Brain (organoid and tissue), 16 donors: ENCODE measurements at places on chromosomes 12 and 14.

- DNase-seq: no peak
Observed at GRCh38 chr12:15757553-15758255, 31.5 kb downstream of the EPS8 start.

- DNase-seq: no peak
Observed at GRCh38 chr12:50784501-50784900, 20.6 kb downstream of the ATF1 start.

DNA sequence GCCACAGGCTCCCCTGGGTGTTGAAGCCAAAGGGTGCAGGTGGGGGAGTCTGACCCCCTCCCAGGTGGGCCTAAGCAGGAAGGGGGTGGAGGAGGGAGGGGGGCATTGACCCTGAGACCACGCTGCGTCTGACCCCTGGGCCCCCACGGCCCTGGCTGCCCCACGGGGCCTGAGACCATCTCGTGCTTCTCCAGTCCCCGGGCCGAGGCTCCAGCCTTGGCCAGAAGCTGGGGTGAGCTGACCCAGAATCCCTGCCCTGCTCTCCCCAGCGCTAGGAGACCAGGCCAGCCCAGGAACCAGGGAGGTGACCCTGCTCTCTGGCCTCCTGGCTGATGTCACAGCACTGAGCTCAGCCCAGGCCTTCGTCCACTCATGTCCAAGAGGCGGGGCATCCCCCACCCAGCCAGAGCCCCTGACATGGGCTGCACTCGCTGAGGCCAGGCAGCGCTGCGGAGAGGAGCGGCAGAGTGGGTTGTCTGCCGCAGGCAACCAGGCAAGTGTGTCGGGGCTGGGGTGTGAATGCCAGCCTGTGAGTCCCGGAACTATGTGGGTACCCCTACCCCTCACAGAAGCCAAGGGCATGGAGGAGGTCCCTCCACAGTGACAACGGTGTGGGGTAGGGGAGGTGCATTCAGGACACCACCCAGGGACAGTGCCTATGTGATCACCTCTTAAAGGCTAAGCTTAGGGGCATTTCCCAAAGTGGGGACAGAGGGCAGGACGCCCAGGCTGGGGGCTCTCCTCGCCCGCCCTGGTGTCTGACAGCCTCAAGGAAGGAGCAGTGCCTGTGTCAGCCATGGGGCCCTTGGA is 6.3 kb downstream of the TRMT61A start:
- no peak for DNase-seq

DNA sequence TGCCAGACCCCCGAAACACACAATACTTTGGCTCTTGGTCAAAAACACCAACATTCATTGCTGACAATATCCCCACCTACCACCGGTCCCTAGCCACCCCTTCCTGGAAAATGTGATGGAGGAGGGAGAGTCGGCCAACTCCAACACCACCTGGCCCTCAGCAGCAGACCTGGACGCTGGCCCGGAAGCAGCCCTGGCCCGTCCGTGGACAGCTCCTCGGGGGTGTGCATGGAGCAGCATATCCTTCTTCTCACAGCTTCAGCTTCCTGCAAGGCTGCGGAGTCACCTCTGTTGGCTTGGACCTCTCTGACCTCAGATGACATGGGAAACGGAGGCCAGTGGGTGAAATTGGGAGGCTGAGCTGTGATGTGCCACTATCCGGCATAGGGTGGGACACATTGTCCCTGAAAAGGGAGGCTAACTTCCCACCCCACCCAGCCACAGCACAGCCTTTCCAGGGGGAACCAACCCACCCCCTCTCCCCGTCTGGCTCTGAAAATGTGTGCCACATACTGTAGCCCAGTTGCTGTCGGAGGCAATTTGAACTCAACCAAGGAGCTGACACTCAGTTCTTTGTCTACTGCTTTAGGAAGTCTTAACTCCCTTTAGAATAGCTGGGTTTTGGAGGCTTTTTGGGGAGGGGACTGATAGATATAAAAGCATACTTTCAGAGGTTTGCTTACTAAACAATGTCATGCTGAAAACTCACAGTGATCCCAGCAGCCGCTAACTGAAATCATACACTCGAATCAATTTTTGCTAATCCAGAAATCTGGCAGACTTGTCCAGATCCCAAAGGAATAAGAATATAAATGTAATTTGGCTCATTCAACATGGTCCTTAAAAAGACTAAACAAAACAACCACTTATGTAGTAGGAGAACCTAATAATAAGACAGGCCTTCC is 43.1 kb upstream of the LTA4H start:
- DNase-seq: peak; percentile 24

GRCh38 chr14:57982804-57983634 is 117.1 kb upstream of the SLC35F4 start:
- DNase-seq: no peak

DNA sequence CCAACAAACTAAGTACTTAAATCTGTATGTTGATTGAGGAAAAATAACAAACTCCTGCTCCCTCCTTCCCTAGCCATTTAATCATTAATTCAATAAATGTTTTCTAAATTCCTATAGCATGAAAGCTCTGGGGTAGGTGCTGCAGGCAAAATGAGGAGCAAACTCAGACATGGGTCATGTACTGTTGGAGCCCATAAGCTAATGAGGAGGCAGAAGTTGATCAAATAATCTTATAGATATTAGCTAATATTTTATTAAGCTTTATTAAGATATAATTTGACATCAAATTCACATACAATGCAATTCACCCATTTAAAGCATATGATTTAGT is 70.6 kb downstream of the SYNE2 start:
- DNase-seq: no peak

DNA sequence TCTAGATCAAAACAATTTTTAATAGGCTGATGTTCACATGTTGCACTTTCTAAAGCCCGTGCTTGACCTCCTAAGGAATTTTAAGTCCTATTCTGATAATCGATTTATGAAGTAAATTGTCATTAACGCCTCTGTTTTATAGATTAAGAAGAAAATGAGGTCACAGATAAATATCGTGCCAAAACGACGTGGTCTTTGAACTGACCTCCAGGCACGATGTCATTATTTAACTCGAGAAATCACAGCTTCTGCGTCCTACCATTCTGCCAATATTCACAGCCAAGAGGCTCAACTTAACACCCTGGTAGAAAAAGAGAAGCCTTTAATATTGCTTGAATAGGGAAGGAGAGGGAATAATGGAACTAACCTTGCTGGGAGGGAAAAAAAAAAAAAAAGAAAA is 888 bp upstream of the EEA1 start:
- no peak for DNase-seq

- no peak for DNase-seq
Observed at GRCh38 chr12:79098530-79098929, 234.0 kb downstream of the SYT1 start.

GRCh38 chr14:100551056-100551455 is 36.2 kb downstream of the BEGAIN start:
- no peak for DNase-seq

DNA sequence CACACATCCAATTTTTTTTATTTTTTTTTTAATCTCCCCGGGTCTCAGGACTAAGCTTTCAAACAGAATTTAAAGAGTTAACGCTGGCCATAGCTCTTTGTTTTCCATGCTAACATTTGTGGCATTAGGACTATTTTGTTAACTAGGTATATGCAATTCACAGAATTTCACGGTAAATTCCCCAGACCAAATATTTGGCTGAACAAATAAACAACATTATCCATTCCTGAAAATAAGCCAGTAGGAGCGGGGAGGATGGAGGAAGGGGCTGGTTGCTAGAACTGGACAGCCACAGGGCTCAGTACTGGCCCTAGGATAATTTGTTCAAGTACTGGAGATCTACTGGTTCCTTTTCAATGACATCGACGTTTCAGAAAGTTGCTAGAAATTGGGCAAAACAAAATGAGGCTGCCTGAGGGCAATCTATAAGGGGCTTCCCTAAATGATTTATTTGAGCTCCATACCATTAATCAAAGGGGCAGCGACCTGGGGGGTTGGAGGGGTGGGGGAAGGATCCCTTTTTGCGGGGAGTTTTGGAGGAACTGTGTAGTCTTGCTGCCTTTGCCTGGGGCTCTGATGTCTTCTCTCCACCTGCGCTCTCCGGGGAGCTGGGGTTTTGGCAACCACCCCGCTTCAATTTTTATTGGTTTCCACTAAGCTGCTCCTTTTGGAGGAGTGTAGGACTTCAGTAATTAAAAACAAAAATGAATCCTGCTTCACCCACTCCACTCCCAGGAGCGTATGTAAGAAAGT is 9.0 kb downstream of the BMP4 start:
- DNase-seq: no peak

DNA sequence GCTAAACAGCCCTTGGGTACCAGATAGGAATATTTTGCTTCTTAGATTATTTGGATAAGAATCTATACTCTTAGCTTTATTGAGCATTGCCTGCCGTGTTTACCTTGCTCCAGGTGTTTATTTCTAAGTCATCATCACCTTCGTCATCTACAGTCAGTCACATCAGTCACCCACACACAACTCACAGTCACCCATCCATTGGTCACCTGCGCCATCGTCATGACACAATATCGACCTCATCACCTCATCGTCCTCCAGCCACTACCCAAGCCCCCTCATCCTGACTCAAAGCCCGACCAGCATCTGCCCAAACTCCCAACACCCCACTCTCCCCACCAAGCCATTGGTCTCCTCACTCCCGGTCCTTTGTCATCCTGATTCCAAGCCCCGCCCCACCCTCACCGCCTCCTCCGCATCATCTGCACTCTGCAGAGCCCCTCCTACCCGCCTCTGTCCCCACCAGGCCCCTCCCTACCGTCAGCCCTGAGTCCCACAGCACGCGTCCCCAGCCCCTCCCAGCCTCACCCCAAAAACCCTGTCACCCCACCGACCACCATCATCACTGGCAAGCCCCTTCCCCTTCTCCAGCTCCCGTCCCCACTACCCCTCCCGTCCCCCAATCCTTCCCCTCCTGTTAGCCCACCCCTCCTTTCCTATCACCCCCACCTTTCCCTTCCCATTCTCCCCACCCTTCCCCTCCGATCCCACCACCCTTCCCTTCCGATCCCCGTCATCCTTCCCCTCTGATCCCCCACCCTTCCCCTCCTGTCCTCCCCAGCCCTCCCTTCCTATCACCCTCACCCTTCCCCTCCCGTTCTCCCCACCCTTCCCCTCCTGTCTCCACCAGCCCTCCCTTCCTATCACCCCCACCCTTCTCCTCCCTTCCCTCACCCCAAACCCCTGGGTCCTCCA is 9.8 kb downstream of the DLK1 start:
- no peak for DNase-seq

- DNase-seq: no peak
Observed at GRCh38 chr12:11749943-11750690, 100.6 kb downstream of the ETV6 start.

GRCh38 chr12:118827047-118827446 is 154.3 kb upstream of the SRRM4 start:
- no peak for DNase-seq

- DNase-seq: no peak
Observed at GRCh38 chr14:71487941-71488340, 444.3 kb upstream of the RGS6 start.

DNA sequence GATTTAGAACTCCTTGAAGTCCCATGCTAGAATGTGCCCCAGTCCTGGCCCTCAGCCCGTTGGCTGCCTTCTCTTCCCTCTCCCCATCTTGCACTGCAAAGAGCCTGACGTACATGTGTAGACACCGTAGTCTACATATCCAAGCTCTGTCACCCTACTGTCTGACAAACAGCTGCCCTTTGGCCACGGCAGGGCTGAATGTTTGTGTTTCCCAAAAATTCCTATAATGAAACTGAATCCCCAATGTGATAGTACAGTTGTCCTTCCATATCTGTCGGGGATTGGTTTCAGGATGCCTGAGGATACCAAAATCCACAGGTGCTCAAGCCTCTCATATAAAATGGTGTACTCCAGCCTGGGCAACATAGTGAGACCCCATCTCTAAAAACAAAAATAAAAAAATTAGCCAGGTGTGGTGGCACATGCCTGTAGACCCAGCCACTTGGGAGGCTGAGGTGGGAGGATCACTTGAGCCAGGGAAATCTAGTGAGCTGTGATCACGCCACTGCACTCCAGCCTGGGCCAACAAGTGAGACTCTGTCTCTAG is 12.3 kb upstream of the TFCP2 start:
- DNase-seq: no peak

GRCh38 chr12:89187507-89187906 is 164.8 kb downstream of the DUSP6 start:
- no peak for DNase-seq

- no peak for DNase-seq
Observed at GRCh38 chr14:91254461-91254860, 10.0 kb upstream of the GPR68 start.

DNA sequence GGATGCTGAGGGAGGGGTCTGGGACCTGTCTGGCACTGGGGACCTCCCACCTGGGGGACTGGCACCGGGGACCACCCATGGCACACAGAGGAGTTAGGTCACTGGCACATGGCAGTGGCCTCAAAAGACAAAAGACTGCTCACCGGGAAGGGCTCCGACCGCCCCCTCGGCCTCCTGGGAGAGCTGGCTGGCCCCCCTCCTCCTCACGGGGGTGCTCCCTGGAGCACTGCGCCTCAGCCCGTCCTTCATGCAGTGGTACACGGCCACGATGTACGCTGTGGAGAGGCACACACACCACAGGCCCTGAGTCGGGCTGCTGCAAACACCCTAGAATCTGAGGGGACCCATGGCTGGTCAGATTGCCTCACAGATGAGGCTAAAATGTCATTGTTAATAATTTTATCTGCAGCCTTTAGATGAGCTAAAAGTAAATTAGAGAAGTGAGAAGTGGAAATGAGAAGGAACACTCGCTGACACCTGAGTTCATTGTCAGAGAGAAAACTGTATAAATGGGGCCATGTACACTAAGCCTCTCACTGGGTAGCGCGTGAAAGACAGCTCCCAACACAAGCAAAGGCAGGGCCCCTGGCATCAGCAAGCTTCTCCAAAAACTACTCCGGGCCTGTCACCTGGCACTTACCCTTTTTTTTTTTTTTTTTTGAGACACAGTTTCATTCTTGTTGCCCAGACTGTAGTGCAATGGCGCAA is 14.1 kb downstream of the P2RX2 start:
- no peak for DNase-seq

- DNase-seq: peak; percentile 97
Observed at GRCh38 chr12:55742719-55743405, at the start of gene GDF11. GDF11 (plus strand) TSS chr12:55743122; CDS start chr12:55743317, 195 bp downstream.

DNA sequence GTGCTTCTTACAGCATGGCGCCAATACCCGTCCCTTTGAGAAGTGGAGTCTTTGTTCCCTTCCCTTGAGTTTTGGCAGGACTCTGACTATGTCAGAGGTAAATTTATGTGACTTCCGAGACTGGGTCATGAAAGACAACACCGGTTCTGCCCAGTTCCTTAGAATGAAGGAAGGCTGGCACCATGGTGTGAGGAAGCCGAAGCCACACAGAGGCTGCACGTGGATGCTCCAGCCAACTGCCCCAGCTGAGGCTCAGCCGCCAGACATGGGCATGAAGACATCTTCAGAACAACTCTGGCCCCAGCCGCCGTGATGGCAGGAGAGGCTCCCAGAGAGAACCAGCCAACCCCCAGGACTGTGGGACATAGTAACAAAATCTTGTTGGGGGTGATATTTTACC is 111.2 kb downstream of the CALM1 start:
- DNase-seq: no peak

- no peak for DNase-seq
Observed at GRCh38 chr14:85852906-85853305, 323.0 kb downstream of the FLRT2 start.

DNA sequence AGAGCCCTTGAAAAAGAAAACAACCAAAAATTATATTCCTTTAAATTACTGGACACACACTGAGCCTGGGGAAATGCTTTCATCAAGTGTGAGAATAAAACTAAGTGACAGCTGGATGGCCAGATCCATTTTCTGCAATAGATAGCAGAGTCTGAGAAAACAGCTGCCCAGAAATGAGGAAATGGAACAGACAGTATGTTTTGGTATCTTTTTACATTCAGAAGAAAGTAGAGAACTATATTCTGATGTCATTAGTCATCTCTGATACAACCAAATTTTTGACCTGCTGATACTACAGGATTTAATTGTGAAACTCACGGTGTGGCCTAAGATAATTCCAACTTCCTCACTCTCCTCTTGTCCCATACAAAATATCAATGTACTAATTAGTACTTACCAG is 78.2 kb downstream of the HMGA2 start:
- DNase-seq: no peak
